ENCODE measurements at places on chromosomes 2 and 18.

DNA sequence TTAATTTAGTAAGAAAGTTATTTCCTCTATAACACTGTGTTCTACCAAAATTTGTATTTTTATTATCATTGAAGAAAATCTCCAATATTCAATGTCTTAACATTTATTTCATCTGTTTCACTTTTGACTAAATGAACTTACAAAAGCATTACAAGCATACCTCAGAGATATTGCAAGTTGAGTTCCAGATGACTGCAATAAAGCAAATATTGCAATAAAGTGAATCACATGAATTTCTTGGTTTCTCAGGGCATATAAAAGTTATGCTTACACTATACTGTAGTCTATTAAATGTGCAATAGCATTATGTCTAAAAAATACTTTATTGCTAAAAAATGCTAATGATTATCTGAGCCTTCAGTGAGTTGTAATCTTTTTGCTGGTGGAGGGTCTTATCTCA lies 78.3 kb downstream of the TTC32 start:
- no peak for DNase-seq

- DNase-seq = no peak
Observed at GRCh38 chr2:109375656-109376055, 238.1 kb downstream of the SEPTIN10 start.

DNA sequence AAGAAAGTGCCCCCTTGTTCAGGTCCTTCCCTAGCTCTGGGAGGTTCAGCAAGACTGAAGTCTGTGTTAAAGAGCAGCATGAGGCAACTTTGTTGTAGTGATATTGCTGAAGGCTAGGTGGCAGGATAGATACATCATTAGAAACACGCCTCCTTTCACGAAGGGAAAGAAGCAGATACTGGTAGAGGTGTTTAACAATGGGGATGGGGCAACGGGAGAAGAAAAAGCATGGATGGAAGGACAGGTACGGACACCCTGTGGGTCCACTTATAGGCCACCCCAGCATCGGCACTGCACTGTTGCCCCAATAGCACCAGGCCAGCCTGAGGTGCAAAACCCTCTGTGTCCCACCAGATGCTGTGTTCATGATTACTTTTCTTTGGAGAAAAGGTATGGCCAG lies 3.5 kb upstream of the IGFBP5 start:
- peak; percentile 85 for DNase-seq

GRCh38 chr2:42900289-42900891 lies 108.0 kb upstream of the HAAO start:
- DNase-seq = no peak

GRCh38 chr2:15082105-15083058 lies 449.9 kb downstream of the LRATD1 start:
- peak; percentile 13 for DNase-seq

DNA sequence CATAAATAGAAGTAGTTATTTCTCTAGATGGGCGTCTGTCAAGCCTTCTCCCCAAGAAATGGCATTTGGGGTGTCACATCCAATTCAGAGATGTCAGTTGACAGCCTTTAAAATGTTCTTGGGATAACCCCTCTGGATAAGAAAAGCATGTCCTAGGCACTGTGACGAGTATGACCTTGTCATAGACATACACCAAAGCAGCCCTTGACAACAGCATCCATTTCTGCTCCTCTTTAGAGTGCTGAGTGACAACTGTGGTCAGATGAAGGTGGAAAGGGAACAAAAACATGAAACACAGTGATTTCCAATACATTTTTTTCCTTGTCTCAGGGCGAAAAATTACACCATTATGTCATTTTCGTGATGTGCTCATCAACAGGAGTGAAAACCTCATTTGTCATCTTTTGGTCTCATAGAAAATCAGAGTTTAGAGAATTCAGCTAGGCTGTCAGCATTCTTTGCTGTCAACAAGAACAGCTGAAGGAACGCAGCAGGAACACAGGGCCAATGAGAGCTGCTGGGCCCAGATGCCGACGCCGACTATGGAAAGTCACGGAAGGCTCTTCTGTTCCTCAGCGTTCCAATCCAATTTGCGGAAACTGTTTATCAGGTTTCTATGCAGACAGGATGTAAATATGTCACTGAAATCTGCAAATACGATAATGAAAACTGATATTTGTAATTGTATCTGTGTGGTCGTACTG lies 193.2 kb downstream of the ICOS start:
- no peak for DNase-seq

DNA sequence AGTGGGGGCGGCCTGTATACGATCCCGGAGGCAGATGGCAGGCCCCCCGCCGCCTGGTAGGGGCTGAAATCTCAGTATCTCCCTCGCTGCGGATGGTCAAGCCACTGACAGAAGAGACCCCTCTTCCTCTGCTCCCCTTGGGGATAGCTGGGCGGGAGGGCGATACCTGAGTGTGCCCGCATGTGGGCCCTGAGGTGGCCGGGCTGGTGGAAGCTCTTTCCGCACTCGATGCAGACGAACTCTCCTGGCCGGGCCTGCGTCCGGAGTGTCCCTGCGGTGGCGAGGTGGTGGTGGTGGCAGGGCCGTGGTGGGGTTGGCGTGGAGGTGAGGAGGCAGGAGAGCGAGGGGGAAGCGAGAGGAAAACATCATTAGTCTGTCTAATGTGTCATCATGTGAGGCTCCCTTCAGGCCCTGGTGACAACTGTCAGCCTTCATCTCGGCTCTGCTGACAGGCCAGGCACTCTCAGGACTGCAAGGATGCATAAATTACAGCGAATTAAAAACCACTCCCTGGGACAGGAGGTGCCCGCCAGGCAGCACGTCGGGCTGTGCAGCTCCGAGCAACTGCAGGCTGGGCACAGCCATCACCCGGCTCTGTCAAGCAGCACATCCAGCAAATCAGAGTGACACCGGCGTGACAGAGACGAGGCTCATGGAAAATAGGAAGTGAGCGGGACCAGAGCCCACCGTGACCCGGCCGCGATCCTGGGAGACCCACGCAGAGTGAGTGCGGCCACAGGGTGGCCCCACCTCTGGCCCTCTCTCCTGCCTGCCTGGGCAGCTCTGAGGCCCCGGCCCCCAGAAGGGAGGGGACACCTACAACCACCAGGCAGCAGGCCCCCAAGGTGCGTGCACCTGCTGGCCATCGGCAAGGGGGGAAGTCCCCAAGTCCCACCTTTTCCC lies 123.5 kb downstream of the ZNF516 start:
- no peak for DNase-seq

GRCh38 chr18:61924550-61924949 lies 31.7 kb upstream of the RNF152 start:
- DNase-seq = no peak

- no peak for DNase-seq
Observed at GRCh38 chr2:102060792-102061191, 69.0 kb downstream of the IL1R2 start.

All from NCI-H345 (cell line).